ENCODE measurements at places on chromosomes 2 and 18. TPM values are rescaled to one million over a fixed set of nuclear protein-coding genes. Genes with fewer than 3 reads are reported as not detected.

DNA sequence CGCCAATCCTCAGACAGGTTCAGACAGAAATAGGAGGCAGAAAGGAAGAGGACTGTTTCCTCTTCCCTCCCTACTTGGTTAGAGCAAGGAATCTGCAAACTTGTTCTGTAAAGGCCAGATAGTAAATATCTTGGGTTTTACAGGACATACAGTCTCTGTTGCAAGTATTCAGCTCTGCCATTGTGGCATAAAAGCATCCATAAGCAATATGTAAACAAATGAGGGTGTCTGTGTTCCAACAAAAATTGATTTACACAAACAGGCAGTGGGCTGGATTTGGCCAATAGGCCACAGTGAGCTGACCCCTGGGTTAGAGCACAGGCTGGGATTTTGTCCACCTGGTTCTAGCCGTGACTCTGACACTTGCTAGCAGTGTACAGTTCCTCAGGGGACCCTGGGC lies 89.4 kb downstream of the NRP2 start:
- DNase-seq, result no peak

DNA sequence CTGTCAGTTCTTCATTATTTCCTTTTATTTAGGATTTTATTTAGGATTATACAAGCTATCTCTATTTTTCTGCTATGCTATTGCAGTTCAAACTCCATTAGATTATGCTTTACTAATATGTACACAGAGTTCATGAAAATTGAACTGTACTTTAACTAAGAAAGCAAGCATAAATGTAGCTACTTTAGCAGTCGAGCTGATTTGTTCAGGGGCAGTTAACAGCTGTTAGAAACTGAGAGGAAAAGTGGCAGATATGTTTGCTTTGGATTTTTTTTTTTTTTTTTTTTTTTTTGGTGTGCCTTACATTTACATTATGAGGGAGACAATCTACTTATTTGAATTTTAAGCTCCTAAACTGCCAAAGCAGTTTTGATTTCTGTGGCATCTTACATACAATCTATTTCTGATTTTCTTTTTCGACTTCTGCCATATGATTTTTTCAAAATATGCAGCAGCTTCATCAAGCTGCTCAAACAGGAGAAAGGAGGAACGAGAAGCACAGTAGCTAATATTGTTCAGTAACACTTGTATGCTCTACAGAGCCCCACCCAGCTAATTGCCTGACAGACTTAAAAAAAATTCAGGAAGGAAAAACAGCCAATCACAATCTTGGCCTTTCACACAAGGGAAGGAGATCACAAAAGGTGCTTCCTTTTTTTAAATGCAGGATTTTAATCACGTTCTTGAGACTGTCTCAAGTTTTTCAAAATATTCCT lies 233.4 kb upstream of the SIX3 start:
- no peak for DNase-seq

DNA sequence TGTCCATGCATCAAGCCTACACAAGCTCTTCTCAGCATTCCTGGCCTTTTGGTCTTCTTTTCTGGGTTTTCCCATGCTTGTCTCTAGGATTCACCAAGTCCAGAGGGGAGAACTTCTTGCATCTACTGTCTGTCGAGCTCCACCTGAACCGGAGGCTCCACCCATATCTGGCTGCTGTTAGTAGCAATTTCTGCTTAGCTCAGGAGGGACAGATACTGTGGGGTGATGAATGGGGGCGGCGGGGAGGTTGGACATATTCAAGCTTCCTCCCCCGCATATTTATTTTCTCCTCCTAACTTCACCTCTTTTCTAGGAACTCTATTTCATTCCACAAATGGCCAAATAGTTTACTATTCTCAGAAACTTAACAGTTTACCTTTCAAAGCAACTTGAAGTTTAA lies 163.5 kb downstream of the PTH2R start:
- no peak for DNase-seq

Gene WNT6
- polyA plus RNA-seq, result not detected

- no peak for DNase-seq
Observed at GRCh38 chr2:223580951-223581350, 21.2 kb downstream of the SCG2 start.

Gene PSMD14
- polyA plus RNA-seq, result 39.2 TPM

Gene ARHGEF4
- 2.0 TPM for polyA plus RNA-seq

DNA sequence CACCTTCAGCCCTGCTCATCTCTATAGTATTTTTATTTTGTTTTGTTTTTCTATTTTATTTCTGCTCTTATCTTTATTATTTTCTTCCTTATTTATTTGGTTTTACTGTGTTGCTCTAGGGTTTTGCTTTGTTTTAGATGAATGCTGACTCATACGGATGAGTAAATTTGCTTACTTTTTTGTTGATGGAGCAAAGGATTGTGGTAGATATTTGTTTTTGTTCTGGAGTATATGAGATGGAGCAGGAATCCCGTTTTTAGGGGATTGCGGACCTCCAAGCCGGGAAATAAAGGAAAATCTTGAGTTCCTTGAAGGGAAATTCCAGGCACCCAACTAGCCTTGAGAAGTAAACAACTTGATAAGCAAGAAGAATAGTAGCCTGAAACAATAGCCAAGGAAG lies 15.3 kb upstream of the COLEC12 start:
- DNase-seq, result no peak

- no peak for DNase-seq
Observed at GRCh38 chr2:25996844-25997243, 14.5 kb upstream of the KIF3C start.

DNA sequence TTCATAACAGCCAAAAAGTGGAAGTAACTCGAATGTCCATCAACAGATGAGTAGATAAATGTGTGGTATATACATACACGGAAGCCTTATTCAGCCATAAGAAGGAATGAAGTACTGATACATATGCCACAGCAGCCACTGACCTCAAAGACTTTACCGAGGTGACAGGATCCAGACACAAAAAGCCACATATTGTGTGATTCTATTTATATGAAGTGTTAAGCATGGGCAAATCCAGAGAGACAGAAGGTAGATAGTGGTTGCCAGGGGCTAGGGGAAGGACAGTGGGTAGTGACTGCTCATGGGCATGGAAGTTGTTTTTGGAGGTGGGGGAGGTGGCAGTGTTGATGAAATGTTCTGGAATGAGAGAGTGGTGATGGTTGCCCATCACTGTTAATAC lies 33.9 kb downstream of the ZAP70 start:
- no peak for DNase-seq
